Fibroblast of skin of right quadriceps (primary cell): ENCODE measurements at places on chromosomes 1 and 21.

DNA sequence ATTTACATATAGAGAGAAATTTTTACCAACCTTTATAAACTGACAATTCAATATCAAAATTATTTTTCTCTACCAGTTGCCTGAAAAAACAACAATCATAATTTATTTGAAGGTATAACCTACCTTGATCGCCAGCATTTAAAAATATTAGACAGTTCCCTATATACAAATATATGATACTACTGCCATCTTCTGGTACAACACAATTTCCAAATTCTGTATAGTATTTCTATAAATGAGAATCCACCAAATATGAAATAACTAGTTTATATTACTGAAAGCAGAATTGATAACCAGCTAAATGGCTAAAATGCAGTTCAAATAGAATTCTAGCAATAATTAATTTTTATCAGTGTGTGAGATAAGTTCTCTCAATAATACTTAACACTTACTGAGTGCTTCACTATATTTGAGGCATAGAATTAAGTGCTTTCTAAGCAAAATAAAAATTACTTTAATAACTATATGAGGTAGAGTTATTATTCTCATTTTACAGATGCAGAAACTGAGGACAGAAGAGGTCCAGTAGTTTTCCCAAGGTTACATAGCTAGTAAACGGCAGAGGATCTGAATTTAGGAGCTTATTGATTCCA lies 75.6 kb downstream of the PIGK start:
- DNase-seq: no peak

- DNase-seq: peak; percentile 95
These were observed 94.5 kb downstream of the SYT2 start for GRCh38 chr1:202615501-202616354.

DNA sequence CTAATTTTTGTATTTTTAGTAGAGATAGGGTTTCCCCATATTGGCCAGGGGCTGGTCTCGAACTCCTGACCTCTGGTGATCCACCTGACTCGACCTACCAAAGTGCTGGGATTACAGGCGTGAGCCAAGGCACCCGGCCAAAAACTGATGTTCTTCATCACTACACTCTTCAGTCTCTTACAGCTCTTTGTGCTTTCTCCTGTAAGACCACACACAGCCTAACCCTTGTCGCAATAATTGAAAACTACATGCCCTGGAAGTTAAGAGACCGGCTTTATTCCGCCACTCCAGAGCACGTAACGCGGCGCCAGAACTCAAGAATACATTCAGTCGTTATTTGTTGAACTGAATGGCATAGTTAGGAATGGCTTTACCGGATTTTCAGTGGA lies 552 bp downstream of the GPATCH4 start:
- no peak for DNase-seq

DNA sequence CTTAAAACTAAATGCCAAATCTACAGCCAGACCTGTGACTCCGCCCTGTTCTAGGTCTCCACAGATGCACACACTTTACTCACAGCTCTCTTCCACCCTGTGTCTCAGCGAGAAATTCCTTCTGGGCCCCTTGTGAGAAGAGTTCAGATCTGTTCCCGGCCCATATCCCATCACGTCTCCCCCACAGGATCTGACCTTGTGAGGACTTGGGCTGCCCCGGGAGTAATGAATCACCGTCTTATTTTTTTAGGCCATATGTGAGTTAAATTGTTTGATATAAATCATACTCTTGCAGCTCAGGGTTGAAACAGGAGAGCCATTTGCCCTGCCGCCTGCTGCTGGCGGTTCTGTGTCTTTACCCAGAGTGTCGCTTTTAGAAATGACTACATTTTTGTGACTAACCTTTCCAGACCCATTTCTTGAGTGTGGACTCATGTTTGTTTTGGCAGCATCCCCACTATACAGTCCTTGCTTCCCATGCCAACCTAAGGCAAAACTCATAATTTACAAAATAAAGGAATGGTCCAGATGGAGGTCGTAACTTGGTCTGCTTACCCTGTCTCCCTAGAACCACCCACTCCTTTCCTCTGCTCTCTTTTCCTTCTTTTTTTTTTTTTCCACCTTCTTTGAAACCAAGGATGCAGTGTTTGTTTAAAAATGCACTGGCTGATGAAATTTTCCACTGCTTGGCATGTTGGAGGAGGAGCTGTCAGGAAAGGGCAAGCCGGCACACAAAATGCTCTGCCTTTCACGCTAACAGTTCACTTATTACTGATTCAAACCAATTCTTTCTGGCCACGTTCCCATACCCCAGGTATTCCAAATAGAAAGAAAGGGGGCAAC lies 98.0 kb upstream of the C1orf105 start:
- peak; percentile 99 for DNase-seq

GRCh38 chr1:91801496-91802115 lies 84.3 kb downstream of the TGFBR3 start:
- no peak for DNase-seq

GRCh38 chr1:43632135-43632670 lies 17.7 kb upstream of the KDM4A start:
- DNase-seq: no peak

DNA sequence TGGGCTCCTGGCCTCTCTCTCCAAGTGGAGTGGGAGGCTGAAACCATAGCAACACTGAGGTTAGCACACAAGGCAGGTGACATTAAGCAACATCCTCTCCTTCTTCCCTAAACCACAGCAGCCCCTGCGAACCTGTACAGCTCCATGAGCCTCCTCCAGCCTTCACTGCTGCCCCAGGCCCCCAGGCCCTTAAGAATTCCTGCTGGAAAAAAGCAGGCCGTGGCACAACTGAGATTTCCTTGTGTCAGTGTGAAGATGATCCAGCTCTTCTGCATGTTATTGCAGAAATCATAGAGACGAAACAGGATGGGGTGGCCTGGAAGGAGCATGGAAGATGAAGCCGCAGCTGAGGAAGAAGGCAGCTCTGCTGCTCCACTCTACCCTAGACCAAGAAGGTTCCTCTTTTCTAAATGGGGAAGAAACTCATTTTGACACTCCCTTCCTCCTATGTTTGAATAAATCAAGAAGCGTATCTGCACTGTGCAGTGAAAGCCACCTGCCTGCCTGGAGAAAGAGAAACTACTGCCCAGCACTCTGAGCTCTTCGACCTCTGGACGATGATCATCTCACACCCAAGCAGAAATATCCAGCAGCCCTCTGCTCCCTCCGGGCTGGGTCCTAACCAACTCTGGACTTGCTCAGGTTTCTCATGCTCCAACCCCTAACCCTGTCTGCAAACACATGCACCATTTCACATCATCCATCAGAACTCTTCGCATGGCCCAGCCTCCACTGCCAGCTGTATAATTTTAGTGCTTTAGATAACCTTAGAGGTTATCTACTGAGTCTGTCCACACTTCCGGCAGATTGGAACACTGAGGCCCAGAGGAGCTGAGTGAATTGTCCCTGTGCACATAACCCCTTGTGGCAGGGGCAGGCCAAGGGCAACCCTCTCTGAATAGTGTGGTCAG lies 20.7 kb downstream of the SH3BP5L start:
- DNase-seq: no peak

GRCh38 chr1:230280054-230280795 lies 145.9 kb downstream of the PGBD5 start:
- DNase-seq: no peak

DNA sequence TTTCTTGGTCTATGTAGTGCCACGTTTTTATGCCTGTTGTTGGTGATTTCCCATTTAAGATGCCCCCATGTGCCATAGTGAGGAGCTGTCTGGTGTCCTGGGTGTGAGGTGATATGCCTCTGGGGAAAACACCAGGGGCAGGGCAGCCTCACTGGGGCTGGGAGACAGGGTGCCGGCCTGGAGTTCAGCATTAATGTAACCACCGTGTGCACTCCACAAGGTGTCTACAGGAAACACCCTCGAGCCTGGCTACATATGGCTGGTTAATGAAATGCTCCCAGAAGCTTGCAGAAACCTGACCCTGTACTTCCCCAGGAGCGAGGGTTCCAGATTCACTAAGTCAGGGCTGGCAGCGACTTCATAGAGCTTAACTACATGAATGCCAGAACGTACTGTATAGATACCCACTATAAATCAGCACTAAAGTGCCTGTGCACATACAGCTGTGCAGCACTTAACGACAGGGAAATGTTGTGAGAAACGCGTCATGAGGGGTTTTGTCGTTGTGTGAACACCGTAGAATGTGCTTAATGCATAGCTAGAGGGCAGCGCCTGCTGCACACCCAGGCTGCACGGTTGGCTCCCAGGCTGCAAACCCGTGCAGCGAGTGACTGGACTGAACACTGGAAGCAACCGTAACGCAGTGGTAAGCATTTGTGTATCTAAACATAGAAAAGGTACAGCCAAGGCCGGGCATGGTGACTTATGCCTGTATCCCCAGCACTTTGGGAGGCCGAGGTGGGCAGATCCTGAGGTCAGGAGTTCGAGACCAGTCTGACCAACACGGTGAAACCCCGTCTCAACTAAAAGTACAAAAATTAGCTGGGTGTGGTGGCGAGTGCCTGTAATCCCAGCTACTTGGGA lies 10.4 kb downstream of the TFF2 start:
- no peak for DNase-seq

- no peak for DNase-seq
These were observed 251.2 kb downstream of the DSCAM start for GRCh38 chr21:40595806-40596205.

GRCh38 chr1:100347009-100347966 lies 5.0 kb upstream of the CDC14A start:
- no peak for DNase-seq

DNA sequence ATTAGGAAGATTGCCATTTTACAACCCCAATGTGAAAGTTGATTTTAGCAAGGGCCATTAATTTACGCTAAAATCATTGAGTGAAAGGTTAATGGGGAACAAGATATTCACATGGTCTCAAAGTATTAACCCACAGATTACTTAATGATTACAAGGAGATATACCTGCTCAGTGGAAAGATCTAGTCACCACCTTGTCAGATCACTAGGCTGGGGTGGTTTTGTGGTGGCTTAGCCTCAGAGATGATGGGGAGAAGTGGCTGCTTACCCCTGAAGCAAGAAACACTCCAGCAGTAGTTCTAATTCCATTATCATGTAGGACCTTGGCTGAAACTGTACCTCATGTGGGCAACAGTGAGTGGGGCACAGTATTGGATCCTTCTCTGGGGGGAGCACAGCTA lies 20.1 kb upstream of the TRIM33 start:
- no peak for DNase-seq

DNA sequence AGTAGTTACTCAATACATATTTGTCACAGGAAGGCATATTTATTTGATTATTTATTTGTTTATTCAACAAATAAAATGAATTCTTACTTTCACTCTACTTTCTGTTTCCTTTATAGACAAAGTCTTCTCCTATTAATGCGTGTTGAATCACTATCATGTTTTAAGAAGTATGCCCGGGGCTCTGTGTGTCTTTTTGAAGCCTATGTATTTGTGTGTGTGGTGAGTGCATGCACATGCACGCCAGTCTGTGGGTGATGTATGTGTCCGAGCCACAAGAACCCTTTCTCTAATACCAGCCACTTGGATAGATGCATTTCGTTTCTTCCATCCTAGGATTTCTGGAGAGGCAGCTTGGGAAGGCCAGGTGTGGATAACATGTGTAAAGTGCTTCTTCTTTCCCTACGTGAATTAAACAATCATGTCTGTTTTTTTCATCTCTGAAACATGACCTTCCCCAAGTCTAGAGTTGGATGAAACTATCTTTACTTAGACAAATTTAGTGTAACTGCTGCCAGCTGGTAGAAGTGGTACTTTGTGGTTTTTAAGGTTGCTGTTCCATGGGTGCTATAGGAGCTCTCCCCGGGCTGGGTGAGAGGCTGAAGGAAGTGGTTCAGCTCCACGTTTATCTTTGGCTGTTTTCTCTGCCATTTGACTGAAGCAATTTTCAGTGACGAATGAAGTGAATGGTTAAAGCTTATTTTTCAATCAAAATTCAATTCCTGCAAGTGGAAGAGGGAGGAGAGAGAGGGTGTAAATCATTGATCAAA lies 46.8 kb upstream of the PPM1J start:
- no peak for DNase-seq

DNA sequence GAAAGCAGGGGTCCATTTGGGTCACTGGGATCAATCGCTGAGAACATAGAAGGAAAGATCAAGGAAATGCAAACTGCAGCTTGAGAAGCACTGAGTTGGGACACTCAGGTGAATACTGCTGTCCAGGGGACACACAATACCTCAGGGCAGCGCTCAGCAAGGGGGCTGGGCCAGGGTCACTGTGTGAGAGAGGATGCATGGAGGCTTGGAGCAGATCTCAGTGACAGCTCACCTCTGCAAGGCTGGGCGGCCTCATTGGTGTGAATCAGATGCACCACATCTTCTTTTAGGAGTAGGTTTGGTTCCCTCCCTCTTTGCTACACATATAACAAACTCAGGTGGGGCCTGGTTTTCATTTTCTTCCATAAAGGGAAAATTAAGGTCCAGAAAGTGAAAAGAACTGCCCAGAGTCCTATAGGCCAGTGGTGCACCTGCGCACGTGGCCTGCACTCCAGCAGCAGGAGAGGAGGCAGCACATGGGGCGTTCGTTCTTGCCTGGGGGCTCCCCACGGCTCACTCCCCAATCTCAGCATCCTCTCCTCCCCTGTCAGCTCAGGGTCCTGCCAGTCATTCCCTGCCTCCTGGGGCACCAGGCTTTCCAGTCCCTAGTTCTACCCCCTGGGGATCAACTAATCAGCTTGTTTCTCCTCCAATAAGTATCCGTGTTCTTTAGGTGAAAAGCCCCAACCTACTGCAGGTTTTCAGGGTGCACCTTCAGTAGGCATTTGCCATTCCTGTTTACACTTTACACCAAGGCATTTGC lies 1.5 kb downstream of the A3GALT2 start:
- DNase-seq: no peak

DNA sequence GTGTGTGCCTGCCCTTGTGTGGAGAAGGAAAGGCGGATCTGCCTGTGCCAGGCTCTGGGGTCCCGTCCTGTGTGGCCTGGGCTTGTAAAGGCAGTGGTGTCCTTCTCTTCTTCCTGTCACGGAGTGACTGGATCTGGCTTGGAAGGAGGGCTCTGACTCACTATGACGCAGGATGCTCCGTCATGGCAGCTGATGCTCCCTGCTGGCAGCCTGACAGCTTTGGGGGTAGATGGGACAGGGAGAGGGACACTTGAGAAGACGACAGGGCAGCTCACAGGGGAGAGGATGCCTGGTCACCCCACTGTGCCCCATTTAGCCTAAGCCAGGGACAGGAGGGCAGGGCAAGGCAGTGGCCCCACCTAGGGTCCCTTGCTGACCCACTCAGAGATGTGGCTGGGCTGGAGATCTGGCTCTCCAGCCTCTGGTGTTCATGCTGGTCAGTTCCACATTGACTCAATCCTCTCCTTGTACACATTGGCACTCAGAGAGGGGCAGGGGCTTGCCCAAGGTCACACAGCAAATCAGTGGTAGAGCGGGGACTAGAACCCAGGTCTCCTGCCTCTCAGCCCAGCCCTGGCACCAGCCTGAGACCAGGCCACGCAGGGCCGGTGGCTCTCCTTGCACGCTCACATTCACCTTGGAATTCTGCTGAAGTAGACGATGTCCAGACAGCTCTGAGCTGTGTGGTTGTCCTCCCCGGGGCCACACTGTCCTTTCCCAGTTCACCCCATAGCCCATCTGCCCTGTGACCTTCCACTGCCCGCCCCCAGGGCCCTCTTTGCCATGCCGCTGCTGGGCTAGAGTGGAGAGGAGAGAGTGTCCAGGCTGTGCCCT lies 2.8 kb upstream of the FAM131C start:
- peak; percentile 94 for DNase-seq
